T-helper 17 cell (primary cell): ENCODE measurements at places on chromosomes 13 and 19. TPM values are rescaled to one million over a fixed set of nuclear protein-coding genes. Genes with fewer than 3 reads are reported as not detected.
A peak's percentile ranks its signal among the peaks of the same experiment; 100 is the strongest.

GRCh38 chr13:74705438-74705837 lies 571.2 kb upstream of the KLF12 start:
- no peak for DNase-seq

DNA sequence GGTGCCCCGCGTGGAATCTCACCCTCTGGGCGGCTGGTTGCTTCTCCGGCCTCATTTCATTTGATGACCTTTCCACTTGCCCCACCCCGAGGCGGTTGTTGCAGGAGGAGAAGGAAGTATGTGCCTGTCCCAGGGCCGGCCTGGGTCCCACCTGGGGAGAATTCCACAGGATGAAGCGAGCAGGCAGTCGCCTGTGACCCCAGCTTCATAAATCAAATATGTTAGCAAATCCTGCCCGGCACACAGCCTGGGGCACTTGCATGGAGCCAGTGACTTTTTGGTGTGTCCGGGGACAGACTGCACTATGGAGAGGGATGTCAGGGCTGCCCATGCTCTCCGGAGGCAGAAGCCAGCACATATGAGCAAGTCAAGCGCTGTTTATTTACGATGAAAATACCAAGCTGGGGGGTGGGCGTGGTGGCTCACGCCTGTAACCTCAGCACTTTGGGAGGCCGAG lies 19.7 kb upstream of the ZBTB7A start:
- no peak for DNase-seq

DNA sequence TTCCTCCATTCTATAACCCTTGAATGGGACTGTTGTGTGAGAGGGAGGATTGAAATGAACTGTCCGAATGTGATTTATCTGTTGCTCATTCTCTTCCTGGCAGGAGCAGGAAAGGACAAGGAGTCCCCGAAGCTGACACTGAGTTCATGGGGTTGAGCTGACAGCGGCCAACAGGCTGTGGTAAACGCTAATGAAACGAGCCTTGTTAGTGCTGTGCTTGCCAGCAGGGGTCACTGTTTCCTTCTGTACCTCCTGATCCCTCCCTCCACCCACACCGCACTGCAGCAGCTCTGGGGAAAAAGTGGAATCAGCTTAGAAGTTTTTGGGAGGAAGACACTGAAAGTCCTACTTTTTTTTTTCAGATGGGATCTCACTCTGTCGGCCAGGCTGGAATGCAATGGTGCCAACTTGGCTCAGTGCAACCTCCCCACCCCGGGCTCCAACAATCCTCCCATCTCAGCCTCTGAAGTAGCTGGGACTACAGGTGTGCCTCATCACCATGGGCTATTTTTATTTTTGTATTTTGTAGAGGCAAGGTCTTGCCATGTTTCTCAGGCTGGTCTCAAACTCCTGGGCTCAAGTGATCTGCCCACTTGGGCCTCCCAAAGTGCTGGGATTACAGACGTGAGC lies 6.7 kb upstream of the ZNF761 start:
- DNase-seq: peak; percentile 49

DNA sequence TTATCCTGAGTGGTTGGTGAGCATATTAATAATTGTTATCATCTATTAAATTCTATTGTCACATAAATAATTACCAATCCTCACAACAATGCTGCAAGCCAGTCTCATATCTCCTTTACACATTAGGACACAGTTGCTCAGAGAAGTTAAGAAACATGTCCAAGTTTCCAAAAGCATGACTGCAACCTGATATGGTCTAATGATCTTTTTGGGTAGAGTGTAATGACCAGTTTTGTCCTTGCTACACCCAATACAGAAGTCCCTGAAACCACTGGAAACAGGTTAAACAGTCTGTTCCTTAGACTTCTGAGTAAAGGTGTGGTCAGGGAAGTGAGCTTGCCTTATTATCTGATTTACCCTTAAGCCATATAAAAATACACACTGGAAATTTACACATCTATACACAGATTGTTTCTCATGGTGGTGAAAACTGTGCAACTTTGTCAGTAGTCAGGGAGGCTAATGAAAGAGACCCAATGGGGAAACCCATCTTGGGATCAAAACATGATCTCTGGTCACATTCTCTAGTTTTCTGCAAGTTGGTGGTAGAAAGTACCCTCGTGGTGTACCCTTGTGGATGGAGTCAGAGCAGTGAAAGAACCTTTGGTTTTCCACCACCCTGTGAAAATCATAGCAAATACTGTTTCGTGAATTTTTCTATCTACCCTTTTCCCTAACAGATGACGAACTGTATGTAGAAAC lies 146.0 kb upstream of the KLF12 start:
- no peak for DNase-seq

- DNase-seq: no peak
These were observed 148.3 kb downstream of the MYO16 start for GRCh38 chr13:108777421-108778420.

DNA sequence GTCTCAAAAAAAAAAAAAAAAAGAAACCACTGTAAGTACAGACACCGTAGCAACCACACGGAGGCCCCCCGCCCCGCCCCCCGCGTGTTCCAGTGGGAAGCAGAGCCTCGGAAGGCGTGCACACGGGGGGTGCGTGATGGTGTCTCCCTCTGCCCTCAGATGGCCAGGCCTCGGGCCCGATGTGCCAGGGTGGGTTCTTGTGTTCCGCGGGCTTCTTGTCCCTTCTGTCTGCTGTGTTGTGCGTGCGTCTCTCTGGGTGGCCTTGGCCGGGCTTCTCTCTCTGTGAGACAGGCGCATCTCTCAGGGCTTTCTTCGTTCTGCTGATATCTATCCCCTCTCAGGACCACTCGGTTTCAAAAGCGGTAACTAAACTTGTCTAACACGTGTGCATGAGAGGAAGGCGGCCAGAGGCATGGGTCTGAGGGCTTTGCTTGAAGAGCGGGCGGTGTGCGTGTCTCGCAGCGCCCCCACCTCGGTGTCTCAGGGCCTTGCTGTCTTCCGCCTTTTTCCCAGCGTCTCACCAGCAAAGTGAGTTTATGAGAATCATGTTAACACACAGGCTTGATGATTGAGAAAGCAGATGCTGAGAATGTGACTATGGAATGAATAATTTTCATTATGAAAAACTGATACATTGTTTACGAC lies 12.6 kb downstream of the ATP11A start:
- DNase-seq: no peak

The KIR2DL1 gene
- total RNA-seq: not detected

The PLEKHA4 gene
- total RNA-seq: 0.42 TPM

The ICAM4 gene
- 0.94 TPM for total RNA-seq

The CEACAM20 gene
- not detected for total RNA-seq
